Right kidney (tissue), 9 donors: ENCODE measurements at places on chromosomes 1 and 21.
A peak's percentile ranks its signal among the peaks of the same experiment; 100 is the strongest.

DNA sequence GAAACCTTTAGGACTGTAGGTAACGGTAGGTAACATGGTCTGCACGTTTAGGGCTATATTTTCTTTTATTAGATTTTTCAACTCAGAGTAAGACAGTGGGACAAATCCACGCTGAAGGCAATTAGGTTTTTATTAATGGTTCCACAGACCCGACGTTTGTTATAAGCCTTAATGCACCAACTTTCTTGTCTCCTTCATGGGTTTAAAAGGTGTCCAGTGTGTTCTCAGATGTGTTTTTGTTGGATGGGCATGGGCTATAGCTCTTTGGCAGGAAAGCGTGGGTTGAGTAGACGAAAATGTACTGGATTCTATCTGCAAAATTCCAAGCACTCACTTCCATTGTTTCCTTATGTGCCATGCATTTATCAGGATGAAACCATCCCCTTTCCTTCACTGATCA, 88.0 kb upstream of the SIM2 start:
- DNase-seq = no peak

- no peak for DNase-seq
Measured at GRCh38 chr1:199448646-199449045, 578.9 kb upstream of the NR5A2 start.

DNA sequence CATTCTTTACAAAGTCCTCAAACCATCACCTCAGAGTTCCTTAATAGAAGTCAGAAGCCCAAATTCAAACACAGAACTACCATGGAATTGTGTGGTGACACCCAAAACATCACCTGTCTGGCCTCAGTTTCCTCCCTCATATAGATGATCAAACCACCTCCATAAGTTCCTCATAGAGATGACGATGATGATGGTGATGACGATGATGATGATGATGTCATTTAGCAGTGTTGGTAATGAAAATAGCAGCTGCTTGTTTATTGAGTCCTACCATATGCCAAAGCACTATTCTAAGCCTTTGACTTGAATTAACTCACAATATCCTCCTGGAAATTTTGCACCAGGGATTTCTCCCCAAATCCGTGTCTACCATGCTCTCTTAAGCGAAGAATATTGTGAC, 139.9 kb downstream of the PROX1 start:
- no peak for DNase-seq

- DNase-seq = no peak
Measured at GRCh38 chr1:24442764-24443163, 27.2 kb downstream of the NIPAL3 start.

DNA sequence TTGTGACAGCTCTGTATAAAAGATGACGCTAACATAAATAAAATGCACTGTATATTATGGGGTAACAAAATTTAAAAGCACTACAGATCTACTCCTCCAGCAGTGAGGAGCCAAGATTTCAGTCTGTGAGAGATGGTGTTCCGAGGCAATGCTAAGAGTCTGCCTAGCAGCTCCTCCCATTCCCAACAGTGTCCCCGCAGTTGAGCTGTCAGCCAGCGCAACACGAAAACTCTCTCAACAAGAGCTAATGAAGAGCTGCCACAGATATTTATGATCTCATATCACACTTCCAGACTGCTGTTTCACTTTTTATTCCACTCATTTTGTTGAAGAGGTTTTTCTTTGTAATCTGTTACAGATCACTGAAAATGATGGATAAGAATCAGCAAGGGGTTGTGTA, 53.9 kb upstream of the ESRRG start:
- DNase-seq = no peak

- peak; percentile 79 for DNase-seq
Measured at GRCh38 chr1:156750711-156751450, 594 bp downstream of the HDGF start.
